Fibroblast of skin of abdomen (primary cell): ENCODE measurements at places on chromosomes 4 and X.

GRCh38 chr4:14856934-14857235, 145.4 kb upstream of the CPEB2 start:
- DNase-seq: no peak

DNA sequence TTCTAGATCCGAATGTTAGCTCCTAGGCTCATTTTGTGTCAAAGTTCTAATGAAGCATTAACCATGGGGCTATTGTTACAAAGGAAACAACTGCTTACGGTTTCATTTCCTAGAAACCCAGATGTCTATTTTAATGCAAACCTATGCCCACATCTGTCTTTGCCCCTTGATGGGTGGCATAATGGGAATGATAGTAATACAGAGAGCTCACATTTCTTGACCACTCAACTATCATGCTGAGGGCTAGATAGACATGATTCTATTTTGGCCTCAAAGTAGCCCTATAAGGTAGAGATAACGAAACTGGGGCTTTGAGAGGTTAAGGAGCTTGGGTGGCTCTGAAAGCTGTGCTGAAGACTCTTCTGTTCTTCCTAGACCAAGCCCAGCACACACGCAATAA, 1.9 kb downstream of the TLR7 start:
- no peak for DNase-seq

- no peak for DNase-seq
These were observed 301.7 kb downstream of the ADGRL3 start for GRCh38 chr4:61501812-61502211.

GRCh38 chr4:105707782-105708180, 708 bp downstream of the INTS12 start:
- no peak for DNase-seq

GRCh38 chrX:20838477-20838876, 535.7 kb upstream of the CNKSR2 start:
- DNase-seq: no peak

- peak; percentile 15 for DNase-seq
These were observed 113.0 kb downstream of the DHRSX start for GRCh38 chrX:2387614-2388239.

GRCh38 chrX:17741123-17741511, 3.8 kb downstream of the SCML1 start:
- no peak for DNase-seq

GRCh38 chr4:123478859-123479345, 82.3 kb downstream of the SPRY1 start:
- peak; percentile 68 for DNase-seq

GRCh38 chr4:165621983-165622382, 243.2 kb downstream of the CPE start:
- DNase-seq: no peak

DNA sequence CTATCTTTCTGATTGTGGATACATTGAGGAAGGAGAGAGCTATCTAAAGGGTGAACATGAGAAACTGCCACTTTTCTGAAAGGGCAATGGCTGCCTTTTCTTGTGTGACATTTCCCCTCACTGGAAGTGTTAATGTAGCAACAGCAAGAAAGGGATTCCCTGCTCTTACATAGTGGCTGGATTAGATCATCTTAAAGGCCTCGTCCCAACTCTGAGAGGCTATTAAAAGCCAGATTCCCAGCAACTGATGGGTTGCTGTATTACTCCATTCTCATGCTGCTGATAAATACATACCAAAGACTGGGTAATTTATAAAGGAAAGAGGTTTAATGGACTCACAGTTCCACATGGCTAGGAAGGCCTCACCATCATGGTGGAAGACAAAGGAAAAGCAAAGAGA, 33.7 kb upstream of the ADH7 start:
- no peak for DNase-seq

- DNase-seq: peak; percentile 74
These were observed 82.0 kb downstream of the PLS3 start for GRCh38 chrX:115642895-115643530.

DNA sequence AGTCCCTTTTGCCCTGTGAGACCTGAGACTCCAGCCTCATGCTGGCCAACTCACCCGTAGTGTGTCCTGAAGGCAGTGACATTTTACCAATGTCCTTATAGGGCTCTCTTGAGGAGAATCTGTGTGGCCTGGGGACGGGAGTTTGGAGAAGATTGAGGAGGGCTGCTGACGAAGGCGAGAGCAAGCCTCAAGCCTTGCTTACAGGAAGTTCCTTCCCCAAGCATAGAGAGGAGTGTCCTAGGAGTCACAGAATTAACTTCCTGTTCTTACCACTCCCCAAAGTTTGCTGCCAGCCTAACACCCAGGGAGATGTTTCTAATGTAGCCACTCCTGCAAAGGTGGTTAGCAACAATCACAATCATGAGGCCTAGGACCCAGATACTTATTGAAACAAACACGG, at the start of gene NXF3:
Gene NXF3 (minus strand): TSS at position 202 of the 400 bp plus-strand sequence. CDS start 120 bp downstream, at position 82.
- no peak for DNase-seq

DNA sequence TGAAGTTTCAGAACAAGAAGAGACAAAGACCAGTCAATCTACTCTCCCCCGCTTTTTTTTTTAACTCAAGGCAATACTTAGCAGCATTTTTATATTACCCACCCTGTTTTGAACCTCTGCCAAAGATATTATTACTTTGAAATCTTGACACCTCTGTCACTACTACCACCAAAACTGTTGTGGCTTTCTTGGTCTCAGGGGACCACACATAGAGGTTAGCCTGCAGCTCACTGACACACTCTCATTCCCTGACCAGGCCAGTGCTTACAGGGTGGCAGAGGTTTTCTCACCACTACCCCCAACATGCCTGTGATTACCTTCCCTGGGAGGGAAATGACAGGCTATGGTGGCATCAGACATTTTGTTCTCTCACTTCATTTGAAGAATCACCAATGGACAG, 137.4 kb upstream of the STIM2 start:
- DNase-seq: no peak

- DNase-seq: no peak
These were observed 23.4 kb downstream of the LANCL3 start for GRCh38 chrX:37594755-37595382.

- no peak for DNase-seq
These were observed 15.3 kb upstream of the PRR27 start for GRCh38 chr4:70138751-70139150.

DNA sequence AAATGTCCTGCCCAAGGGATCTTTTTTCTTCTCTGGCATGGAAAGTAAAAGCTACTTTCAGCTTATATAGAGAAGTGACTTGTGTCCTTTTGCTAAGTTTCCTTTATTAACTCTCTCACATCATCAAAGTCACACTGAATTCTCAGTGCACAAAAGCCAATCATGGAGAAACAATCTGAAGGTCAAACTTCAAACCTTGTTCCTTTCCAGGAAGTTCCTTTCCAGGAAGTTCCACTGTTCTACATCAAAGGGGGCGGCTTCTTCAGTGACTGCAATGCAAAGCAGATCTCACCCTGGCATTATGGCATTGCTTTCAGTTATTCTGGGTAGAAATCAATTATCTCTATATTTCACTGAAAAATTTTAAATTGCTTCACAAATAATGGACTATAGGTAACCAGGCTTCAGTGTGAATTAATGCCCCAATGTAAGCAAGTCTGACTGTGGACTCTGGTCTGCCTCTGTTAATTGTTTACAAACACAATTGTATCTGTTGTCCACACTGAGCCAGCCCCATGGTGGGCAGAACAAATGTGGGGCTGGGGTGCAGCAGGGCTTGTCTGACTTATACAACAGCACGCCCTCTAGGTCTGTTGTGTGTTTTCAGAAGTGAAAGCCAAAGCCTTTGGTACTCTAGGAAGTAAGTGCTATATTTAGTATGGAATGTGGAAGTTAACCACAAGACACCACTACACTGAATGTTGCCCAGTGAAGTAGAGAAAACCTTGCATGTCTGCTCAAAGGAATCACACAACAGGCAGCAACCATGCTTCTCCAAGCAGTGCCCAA, 98.8 kb downstream of the CDS1 start:
- peak; percentile 77 for DNase-seq

GRCh38 chr4:154471526-154472331, 19.9 kb downstream of the DCHS2 start:
- DNase-seq: peak; percentile 37

DNA sequence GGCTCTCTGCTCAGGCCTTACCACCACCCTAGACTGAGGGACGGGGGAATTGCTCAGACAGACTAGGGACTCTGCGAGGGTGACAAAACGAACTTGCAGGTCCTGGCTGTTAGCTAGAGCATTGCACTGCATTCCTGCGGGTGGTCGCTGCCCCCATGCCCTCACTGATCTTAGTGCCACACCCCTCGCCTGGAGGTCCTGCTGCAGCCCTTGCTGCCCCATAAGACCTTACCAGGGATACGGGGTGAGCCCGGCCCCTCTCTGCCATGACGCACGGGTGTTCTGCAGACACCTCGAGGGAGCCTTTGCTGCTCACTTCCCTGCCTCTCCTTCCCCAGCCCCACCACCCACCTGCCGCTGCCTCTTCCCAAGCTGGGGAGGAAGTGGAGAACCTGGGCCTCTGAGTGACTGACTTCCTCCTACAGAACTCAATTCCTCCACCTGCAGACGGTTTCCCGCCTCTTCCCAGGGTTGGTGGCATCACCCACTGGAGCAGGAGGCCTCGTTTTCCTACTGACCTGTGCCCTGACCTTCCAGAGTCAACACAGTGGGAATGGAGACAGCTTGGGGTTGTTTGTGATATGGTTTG, 19.8 kb upstream of the TBC1D14 start:
- no peak for DNase-seq

DNA sequence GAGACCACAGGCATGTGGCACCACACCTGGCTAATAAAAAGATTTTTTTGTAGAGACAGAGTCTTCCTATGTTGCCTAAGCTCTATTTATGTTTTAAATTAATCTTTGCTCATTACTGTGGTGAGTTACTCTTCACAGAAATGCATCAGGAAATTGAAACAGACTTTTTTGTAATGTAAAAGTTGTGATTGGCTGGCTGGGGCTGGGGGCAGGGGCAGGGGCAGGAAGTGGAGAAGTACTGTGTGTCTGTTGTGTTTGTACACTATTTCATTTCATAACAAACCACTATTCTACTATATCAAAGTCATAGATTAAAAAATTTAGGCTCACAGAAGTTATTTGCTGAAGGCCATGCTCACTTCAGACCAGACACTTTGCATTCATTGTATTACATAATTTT, 19.1 kb upstream of the ABRAXAS1 start:
- no peak for DNase-seq

GRCh38 chr4:7428261-7429068, 6.3 kb downstream of the PSAPL1 start:
- DNase-seq: no peak

GRCh38 chr4:40718586-40718985, 31.2 kb upstream of the NSUN7 start:
- no peak for DNase-seq

DNA sequence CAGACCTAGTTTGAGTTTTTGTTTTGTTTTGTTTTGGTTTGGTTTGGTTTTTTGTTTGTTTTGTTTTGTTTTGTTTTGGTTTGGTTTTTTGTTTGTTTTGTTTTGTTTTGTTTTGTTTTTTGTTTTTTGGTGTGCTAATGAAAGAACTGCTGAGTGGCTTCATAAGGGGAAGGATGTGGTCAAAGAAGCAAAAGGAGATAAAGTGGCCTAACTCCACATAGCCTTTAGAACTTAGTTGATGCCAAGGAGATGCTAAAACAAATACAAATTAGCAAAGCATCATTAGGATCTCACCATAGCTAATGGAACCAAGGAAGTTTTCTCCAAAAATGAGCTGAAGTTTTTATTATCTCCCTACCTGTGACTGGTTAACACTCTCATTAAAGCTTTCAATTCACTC, 44.6 kb upstream of the TMEM164 start:
- no peak for DNase-seq

GRCh38 chr4:69764311-69764710, 3.9 kb upstream of the SULT1B1 start:
- no peak for DNase-seq

DNA sequence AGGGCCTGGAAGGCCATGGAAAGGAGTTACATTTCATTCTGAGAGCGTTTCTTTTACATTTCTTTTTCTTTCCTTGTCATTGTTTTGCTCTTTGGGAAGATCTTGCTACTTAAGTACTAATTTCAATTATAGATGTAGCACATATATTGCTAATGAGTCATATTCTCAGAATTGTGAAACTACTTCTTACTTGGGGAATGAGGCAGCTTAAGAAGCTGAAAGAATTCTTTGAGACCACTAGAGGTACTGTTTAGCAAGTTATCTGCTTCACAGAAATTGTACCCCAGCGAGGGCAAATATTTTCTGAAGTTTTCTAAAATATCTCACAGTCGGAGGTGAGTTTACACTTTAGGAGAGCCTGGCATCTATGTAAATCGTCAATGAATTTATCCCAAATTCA, 100.6 kb downstream of the AFF2 start:
- peak; percentile 54 for DNase-seq

DNA sequence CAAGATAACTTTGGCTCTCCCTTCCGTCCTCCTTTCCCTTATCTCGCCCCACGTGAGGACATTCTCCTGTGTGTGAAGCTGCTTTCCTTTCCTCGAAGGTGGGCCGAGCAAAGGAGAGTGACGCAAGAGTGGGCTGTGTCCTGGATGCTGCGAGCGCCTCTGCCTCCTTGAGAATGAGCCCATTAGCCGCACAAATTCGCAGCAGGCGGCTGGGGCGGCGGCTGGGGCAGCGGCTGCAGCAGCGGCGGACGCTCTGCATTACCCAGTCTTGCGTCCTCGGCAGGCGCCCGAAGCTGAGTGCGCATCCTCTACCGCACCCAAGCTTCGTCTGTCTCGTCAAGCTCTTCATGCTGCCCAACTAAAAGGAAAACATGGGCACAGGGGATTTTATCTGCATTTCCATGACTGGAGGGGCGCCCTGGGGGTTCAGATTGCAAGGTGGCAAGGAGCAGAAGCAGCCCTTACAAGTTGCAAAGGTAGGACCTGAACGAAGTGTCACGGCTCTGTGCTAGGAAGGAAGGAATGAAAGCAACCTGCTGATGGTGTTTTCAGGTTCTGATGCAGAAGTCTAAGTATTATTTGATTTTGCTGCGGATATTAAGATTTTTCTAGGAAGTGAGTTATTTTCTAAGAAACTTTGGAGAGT, at the start of gene SYNPO2:
Gene SYNPO2 (plus strand): TSS at position 189 of the 646 bp plus-strand sequence. CDS start 183 bp downstream, at position 372.
- DNase-seq: peak; percentile 90

DNA sequence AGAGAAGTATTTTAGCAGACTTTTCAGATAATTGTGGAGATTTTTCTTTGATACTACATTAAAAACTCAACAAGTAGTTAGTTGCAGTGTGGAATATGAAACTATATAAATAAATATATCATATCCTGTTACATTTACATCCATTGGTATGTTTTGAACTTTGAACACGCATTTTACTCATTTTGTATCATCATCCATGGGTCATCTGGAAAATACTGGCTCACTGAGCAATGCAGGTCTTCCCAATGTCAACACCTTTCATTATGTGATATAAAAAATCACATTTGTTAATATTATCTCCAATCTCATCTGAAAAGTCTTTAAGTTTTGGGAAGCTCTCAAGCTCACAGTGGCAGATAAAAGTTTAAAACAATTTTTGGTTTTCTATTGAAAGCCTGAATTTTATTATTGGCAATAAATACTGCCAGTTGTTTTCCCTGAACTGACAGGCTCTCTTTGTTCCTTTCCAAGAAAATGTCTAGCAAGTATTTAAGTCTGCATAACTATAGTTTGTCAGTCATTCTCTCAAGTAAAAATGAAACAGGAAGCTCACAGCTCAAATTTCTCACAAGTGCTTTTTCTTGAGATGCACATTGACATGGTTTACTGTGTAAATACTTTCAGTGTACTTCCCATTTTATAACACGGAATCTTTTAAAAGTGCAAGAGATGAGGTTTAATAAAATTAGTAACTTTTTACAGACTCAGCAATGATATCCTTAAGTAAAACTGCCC, 183.5 kb upstream of the GPC4 start:
- peak; percentile 31 for DNase-seq
